Fibroblast of upper back skin (primary cell): ENCODE measurements at places on chromosomes 16 and 17.

- no peak for DNase-seq
Observed at GRCh38 chr17:83180996-83181481, 101.6 kb downstream of the METRNL start.

- peak; percentile 52 for DNase-seq
Observed at GRCh38 chr17:74296548-74296936, 22.5 kb downstream of the DNAI2 start.

GRCh38 chr17:29005936-29006511, at the start of gene SEZ6:
SEZ6 (minus strand) TSS chr17:29006033; CDS start chr17:29005869, 164 bp downstream.
- peak; percentile 57 for DNase-seq

DNA sequence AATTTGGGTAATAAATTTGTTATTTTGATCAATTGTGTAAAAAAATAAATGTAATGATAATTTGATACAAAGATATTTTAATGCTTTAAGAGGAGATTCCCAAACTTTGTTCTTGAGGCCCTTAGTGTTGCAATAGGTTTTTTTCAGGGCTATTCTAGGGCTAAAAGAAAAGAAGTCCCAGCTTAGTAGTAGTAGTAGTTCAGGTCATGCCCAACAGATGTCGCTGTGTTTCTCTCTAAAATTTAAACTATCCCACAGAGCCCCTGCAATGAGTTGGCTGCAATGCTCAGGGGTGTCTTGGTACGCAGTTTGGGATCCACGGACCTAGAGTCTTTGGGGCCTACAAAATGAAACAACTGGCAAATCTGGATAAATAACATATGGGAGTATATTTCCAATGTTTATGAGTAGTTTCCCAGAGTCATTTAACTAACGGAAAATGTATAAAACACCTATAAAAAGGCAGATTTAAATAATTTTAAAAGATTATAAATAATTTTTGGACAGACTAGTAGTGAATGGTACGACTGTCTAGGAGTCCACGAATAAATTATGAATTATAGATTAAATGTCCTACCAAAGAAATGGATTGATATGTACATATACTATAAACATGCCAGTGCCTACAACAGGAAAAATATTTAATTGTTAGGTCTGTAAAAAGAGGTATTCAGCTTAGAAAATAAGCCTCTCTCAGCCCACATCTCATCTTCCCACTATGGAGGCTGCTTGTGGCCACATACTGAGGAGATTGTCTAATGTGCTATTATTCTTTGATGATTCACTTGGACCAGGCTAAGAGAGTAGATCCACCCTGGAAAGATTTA, 228.5 kb upstream of the PMFBP1 start:
- DNase-seq = peak; percentile 78

DNA sequence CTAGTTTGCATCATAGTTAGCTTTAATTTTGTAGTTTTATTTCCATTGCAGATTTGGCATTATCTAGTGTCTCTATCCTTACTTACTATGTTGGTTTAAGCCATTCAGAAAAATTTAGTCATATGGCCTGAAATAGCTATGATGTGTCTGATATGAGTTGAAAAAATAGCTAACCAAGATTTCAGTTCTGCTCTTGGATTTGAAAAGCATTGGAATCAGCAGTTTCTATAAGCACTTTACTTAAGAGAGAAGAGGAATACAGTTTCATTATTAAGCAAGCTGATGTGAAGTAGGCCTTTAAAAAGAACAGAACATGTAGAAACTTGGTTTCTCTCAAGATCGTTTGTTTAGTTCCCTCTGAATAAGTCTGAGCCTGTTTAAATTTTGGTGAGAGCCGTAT, 25.9 kb downstream of the LPCAT2 start:
- no peak for DNase-seq

GRCh38 chr17:13931800-13932460, 137.4 kb upstream of the COX10 start:
- peak; percentile 67 for DNase-seq

- DNase-seq = peak; percentile 58
Observed at GRCh38 chr17:606508-607250, 108.0 kb downstream of the VPS53 start.

DNA sequence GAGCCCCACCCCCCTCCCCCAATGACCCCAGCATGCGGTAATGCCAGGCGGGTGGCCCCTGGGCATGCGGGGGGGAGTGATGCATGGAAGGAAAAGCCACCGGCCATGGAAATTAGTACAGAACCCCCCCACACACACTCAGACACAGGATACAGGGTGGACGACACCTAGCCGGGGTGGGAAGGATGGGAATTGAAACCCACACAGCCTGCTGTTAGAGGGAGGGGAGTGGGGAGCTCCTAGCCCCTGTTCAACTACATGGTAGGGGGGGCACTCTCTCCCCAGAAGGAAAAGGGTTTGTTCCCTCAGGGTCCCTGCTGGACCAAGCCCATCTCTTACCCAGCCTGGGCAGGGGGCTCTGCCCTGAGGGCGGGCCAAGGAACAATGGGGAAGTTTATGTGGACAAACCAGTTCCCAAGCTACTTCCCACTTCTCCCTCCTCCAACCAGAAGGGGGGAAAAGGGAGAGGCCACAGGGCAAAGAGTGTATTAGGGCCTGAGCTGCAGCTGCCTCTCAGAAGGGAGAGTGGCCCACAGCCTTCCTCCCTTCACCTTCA, 5.2 kb downstream of the TMUB2 start:
- DNase-seq = no peak

DNA sequence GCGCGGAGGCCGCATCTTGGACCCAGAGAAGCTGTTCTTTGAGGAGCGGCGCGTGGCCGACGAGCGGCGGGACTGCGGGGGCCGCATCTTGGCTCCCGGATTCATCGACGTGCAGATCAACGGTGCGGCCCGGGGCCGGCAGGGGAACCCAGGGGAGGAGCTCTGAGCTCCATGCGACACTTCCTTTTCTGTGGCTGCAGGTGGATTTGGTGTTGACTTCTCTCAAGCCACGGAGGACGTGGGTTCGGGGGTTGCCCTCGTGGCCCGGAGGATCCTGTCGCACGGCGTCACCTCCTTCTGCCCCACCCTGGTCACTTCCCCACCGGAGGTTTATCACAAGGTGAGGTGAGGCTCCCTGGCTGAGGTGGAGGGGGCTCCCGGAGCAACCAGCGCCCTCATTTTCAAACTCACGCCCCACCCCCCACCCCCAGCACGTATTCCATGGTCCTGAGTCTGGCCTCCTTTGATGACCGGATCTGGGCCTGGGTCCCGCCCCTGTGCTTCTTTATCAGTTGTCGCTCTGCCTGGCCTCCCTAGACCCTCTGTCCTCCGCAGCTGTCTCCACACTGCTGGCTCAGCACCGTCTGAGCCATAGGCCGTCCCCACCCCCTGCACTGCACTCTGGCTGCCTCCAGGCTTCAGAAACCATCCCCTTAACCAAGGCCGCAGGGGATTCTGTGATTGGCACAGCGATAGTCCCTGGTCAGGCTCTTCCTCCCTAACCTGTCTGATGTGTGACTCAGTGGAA, 787 bp downstream of the AMDHD2 start:
- DNase-seq = no peak

- DNase-seq = no peak
Observed at GRCh38 chr17:67837965-67838364, 12.7 kb downstream of the BPTF start.

DNA sequence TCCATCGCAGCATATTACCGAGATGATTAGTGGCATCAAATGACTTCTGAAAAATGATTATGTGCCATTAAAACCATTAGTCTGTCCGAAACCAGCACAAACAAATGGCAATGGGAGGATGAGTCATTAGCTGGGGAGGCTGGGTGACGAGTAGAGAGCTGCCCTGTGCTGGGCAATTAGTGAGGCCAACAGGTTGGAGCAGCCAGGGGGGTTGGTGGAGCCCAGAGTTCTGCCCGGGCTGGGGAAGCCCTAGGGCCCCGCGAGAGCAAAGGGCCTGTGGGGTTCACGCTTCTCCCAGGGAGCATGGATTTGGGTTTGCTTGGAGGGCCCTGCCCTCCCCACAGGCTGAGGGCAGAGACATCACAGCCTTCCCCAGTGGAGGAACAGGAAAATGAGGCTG, 152.1 kb upstream of the RPL38 start:
- no peak for DNase-seq

DNA sequence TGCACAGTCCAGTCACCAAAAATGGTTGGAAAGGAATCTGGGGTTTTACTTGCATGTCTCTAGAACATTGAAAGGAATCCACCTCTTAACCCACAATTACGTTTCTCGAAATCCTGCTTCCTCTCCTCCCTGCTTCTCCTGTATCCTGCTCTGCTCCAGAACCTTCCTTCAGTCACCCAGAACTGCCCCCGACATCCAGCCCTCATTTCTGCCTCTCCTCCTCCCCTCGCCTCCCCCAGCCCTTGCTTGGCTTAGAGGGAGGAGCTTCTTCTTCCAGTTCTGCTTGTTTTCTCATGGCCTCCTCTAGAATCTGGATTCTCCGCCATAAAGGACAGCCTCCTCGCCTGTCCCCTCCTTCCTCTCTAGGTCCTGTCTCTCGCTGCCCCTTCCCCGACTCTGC, 48.3 kb downstream of the ZDHHC7 start:
- no peak for DNase-seq

GRCh38 chr16:11977376-11978041, 975 bp downstream of the SNX29 start:
- DNase-seq = peak; percentile 81

GRCh38 chr16:70661534-70661917, 15.2 kb downstream of the IL34 start:
- no peak for DNase-seq

DNA sequence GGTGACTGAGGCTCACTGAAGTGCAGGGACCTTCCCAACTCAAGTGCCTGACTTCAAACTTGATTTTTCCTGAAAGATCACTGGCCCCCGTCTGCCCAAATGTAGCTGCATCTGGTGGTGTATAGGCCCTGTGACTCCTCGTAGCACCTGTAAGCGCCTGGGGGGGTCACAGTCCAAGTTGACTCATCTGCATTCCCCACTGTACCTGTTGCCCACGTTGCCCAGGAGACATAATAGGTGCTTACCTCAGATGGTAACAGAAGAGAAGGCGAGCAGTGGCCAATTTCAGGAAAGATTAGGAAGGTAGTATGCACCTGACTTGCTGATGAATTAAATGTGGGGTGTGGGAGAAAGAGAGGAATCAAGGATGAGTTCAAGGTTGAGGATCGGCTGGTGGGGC, 44.1 kb upstream of the EMP2 start:
- no peak for DNase-seq

DNA sequence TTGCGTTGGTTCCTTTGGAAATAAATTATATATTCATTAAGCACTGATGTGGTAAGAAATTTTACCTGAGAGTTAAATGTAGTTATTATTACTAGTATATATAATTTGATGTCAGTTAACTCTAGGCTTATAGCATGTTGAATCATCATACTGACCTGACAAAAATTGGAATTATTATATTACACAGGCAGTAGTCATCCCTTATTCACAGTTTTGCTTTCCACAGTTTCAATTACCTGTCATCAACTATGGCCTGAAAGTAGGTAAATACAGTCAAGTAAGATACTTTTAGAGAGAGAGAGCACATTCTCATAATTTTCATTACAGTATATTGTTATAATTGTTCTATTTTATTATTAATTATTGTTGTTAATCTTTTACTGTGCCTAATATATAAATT, 1074.7 kb downstream of the CDH11 start:
- no peak for DNase-seq

GRCh38 chr17:82463391-82463790, 4.8 kb downstream of the NARF start:
- DNase-seq = no peak

DNA sequence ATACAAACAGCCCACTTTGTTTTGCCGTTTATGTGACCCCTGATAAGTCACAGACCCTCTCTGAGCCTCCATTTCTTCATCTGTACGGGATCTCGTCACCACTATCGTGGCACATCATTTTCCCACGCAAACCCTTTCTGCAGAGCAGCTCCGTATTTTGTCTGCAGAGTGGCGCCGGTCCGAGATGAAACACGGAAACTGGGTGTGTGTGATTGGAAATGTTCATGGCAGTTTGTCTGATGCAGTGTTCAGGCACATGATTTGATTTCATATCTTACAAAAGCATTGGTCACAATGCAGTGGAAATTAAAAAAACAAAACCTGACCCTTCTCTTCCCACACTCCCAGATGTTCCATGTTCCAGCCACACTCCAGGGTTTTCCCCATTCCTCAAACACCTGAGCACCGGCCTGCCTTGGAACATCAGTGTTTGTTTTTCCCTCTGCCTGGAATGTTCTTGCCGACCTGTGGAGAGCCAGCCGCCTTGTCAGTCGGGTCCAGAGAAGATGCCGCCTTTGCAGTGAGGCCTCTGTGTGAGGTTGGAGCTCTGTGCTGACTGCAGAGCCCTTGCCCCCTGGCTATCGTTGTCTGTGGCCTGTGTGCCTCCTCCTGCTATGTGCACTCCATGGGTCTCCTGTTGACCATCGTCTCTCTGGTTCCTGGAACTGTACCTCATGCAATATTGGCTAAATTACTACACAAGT, 39.2 kb downstream of the NT5M start:
- DNase-seq = no peak

- no peak for DNase-seq
Observed at GRCh38 chr16:59905131-59905530, 1171.0 kb upstream of the GOT2 start.

DNA sequence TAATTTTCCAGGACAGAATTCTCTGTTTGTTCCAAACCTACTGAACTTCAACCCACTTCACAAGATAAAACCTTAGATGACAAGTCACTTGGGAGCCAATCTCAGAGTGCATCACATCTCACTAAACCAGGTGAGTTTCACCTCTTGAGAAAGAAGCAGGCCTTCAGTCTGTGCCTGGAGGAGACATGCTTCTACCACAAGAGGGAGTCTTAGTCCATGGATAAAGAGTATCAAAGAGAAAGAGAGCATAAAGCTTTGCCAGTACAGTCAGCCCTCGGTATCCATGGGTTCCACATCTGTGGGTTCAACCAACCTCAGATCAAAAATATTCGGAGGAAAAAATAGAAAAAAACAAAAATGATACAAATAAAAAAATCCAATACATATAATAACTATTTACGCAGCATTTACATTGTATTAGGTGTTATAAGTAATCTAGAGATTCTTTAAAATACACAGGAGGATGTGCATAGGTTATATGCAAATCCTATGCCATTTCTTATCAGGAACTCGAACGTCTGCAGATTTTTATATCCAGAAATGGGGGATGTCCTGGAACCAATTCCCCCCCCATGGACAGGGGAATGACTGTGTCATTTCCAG, 37.7 kb downstream of the DUSP14 start:
- peak; percentile 55 for DNase-seq

- no peak for DNase-seq
Observed at GRCh38 chr16:55248058-55248457, 75.9 kb upstream of the IRX6 start.

DNA sequence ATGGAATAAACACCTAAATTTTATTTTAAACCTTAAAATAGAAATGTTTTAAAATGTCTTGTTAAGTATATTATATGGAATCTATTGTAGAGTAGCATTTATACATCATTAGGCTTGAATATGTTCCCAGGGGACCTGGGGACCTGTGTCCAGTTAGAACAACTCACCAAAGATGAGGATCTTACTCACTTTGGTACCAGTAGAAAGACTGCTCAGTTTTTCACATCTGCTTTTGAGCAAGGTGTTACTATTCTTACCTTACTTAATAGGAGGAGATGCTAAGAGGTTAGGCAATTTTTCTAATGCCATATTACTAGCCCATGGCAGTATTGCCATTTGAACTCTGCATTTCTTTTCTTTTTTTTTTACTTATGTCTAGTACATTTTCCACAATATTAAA, 14.7 kb downstream of the STXBP4 start:
- no peak for DNase-seq
